NCI-H2171 treated with DMSO at 0.1 percent for 48 hours (cell line): ENCODE measurements at places on chromosomes 4 and X.

DNA sequence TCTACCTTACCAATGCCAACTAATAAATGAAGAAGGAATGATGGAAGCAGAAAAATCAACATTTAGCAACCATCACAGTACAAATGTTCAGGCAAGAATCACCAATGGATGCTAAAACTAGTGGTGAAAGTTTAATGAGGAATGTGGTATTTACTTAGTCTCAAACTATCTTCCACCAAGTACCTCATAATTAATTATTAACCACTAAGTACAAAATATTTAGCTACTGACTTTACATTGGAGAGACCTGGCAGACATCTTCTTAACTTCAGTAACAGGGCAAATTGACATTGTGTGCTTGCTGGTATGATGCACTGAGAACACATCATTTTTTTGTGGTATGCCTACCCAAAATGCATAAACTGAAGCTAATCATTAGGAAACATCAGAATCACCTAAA lies 82.4 kb downstream of the DLG3 start:
- no peak for DNase-seq

DNA sequence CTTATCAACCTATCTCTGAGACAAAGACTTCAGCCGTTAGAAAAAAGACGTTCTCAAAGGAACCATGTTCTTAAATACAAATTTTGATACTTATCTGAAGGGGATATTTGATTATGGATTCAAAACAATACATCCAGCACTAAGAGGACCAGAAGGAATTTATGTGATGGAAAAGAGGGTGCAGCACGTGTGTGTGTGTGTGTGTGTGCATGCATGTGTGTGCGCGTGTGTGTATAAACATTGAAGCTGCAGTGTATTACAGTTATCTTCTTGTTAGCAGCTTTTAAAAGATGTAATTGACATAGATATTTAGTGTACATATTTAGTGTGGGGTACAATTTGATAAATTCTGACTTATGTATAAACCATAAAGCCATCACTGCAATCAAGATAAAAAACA lies 44.9 kb downstream of the ANK2 start:
- no peak for DNase-seq

GRCh38 chr4:158384414-158384813 lies 137.3 kb upstream of the RXFP1 start:
- DNase-seq = no peak

DNA sequence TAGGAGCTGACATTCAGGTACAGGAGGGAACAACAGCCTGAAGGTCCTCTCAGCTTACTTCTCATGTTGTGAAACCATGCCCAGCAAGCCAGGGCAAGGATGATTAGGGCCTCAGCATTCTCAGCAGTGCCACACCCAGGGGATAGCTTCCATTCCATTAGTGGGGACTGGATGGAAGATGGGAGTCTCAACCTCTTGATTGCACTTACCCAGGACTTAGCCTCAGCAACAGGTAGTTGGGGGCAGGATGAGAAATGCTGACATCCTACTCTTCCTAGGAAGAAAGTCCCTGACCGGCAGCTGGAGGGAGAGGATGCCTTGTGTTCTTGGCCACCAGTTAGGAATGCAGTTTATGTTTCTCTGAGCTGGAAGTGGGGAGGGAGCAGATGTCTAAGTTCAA lies 8.8 kb upstream of the BEX3 start:
- DNase-seq = no peak

GRCh38 chr4:82611982-82612381 lies 50.2 kb upstream of the TMEM150C start:
- DNase-seq = no peak

GRCh38 chr4:159341522-159341921 lies 238.6 kb downstream of the RAPGEF2 start:
- no peak for DNase-seq
